ENCODE measurements at places on chromosomes 6 and 20. TPM values are rescaled to one million over a fixed set of nuclear protein-coding genes. Genes with fewer than 3 reads are reported as not detected.
A peak's percentile ranks its signal among the peaks of the same experiment; 100 is the strongest.

DNA sequence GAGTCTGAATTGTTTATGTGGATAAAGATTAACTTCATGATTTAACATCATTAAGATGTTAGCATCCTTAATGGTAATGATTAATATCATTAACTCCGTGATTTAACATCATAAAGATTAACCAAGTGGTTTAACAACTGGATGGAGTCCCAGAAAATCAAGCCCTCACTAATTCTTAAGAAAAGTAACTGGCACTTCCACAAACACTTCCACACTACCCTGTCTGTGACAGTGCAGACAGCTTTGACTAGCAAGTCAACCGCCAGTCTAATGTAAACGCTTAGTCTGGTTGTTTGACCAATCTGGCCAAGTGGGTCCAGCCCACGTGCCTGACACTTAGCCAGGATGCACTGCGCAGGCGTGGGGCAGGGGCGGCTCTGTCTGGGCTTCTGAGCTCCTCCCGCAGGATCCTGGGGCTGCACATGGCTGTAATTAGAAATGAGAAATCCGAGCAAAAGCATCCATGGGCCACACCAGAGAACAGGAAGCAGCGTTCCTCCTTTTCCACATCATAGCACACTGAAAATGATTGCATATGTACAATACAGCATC, 424.2 kb downstream of the FOXA2 start:
- peak; percentile 27 for DNase-seq
- H3K27ac ChIP-seq: no peak overlapping the region
- H3K4me1 ChIP-seq: peaks cover 2% of the 10 kb centered on the region

GRCh38 chr6:169677096-169677495, 24.7 kb downstream of the WDR27 start:
- H3K4me3 ChIP-seq: no peak overlapping the region
- H3K4me1 ChIP-seq: no peaks in the 10 kb centered on the region
- no peak overlapping the region for H3K27ac ChIP-seq
- peak; percentile 56 for DNase-seq
- H3K36me3 ChIP-seq: peaks cover 19% of the 10 kb centered on the region

SH3BGRL2 gene
- 31.9 TPM for polyA plus RNA-seq

GRCh38 chr6:6635869-6636268, 47.3 kb downstream of the LY86 start:
- no peak for DNase-seq
- H3K4me3 ChIP-seq: no peak overlapping the region
- H3K27me3 ChIP-seq: no peaks in the 10 kb centered on the region
- no peaks in the 10 kb centered on the region for H3K4me1 ChIP-seq

DNA sequence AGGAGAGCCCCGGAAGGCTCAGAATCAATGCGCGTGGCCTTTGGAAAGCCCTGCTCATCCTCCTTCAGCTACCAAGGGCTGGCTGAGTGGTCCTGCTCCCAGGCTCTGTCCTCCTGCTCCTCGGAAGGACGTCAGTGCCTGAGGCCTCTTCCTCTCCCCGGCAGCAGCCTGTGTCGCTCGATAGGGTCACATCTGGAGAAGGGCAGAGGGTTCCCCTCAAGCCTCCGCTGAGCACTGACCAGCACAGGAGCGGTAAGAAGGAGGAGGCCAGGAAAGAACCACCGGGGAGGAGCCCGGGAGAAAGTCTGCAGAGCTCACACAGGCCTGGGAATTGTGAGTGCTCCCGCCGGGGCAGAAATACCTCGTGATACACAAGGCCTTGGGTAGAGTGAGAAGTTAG, 21.2 kb downstream of the KIF25 start:
- H3K36me3 ChIP-seq: no peaks in the 10 kb centered on the region
- no peaks in the 10 kb centered on the region for H3K27me3 ChIP-seq
- DNase-seq: no peak
- peak overlapping the region; percentile 6 for H3K27ac ChIP-seq

DNA sequence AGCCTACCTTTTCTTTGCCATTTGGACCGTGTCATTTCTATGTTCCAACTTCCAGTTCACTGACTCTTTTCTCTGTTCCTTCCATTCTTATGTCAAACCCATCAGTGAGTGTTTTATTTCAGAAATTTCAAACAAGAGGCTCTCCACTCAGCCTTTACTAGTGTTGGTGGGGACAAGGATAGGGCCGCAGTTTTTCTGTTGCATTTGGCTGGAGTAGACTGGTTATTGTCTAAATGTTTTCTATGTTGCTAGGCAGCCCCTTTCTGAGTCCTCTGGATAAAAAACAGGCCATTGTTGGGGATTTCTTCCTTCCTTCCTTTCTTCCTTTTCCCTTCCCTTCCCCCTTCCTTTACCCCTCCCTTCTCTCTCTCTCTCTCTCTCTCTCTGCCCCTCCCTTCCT, 288.6 kb downstream of the PRKN start:
- H3K36me3 ChIP-seq: no peaks in the 10 kb centered on the region
- H3K27me3 ChIP-seq: no peaks in the 10 kb centered on the region
- H3K27ac ChIP-seq: no peak overlapping the region
- DNase-seq: no peak

GRCh38 chr6:88866856-88867255, 96.6 kb downstream of the RNGTT start:
- H3K4me1 ChIP-seq: peaks cover 14% of the 10 kb centered on the region
- no peak overlapping the region for H3K27ac ChIP-seq
- H3K27me3 ChIP-seq: no peaks in the 10 kb centered on the region
- no peak overlapping the region for H3K4me3 ChIP-seq

DNA sequence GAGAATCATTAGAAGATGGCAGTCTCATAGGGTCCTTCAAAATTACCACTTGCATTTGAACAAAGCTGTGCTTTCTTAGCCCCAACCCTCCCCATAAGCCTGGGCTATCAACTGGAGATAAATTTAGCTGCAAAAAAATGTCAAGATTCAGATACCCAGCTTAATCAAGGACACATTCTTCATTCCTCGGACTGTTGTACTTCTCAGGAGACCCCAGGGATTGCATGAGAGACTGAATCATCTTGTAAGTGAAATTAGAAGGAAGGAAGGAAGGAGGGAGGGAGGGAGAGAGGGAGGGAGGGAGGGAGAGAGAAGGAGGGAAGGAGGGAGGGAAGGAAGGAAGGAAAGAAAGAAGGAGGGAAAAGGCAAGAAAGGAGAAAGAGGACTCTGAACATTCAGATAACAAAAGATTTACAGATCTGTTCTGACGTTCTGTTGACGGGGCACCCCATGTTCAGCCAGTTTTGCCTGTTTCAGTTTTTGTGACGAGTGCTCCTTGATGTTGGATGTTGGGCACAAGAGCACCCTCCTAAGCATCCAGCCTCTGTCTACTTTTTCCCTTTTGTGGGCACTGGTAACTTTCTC, 498.7 kb downstream of the PREX1 start:
- H3K4me1 ChIP-seq: no peaks in the 10 kb centered on the region
- DNase-seq: no peak
- H3K36me3 ChIP-seq: no peaks in the 10 kb centered on the region
- H3K4me3 ChIP-seq: no peak overlapping the region
- no peaks in the 10 kb centered on the region for H3K27me3 ChIP-seq

GRCh38 chr6:73314577-73315492, 39.2 kb downstream of the DPPA5 start:
- no peak overlapping the region for H3K27ac ChIP-seq
- no peak for DNase-seq
- H3K27me3 ChIP-seq: peaks cover 10% of the 10 kb centered on the region
- H3K4me3 ChIP-seq: no peak overlapping the region

DNA sequence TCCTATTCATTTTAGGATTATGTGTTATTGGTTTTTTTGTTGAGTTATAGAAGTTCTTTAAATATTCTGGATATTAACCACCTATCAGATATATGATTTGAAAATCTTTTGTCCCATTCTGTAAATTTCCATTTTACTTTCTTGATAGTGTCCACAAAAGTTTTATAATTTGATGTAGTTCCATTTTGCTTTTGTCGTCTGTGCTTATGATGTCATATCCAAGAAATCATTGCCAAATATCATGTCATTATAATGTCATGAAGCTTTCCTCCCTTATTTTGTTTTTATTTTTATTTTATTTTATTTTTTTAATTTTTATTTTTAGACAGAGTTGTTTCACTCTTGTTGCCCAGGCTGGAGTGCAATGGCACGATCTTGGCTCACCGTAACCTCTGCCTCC, 21.0 kb upstream of the NANP start:
- no peaks in the 10 kb centered on the region for H3K36me3 ChIP-seq
- H3K27ac ChIP-seq: no peak overlapping the region
- no peak for DNase-seq
- H3K4me1 ChIP-seq: no peaks in the 10 kb centered on the region
- no peaks in the 10 kb centered on the region for H3K27me3 ChIP-seq

DNA sequence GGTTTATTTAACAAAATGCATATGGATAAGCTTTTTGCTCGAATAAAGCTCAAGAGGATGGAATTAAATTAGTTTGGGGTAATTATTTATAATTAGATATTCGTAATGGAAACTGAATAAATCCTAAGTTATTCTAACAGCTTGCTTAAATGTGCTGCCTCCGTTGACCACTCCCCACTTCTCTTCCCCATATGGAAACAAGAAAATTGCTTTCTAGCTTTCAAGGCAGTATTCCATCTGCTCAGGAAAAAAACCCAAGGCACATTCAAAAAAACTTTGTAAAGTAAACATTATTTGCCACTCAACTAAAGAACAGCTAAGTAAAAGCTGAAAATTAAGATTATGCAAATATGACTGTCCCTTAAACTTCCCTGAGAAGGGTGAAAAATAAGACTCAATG, 369.2 kb downstream of the HAO1 start:
- DNase-seq: no peak
- no peak overlapping the region for H3K4me3 ChIP-seq
- no peaks in the 10 kb centered on the region for H3K4me1 ChIP-seq
- H3K27ac ChIP-seq: no peak overlapping the region
- H3K27me3 ChIP-seq: no peaks in the 10 kb centered on the region

DNA sequence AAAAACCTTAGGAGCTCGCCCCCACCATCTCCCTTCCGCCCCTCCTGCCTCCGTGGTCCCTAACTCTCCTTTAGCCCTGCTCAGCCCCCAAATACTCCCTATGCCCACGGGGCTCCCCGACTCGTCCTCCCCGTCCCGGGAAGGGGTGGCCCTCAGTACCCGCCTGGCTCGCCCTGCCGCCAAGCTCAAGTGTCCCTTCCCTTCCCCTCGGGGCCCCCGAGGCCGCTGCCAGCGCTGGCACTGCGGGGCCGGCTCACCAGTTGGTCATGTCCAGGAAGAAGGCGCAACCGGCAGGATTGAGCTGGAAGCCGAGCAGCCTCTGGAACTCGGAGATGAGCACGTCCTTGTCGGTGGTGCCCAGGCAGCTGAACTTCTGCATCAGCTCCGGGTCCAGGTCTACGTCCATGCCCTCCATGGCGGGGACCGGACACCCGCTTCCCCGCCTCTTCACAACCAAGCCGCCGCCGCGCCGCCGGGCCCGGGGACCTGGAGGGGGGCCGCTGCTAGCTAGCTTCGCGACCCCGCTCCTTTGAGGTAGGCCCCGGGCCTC, 303 bp downstream of the ILRUN start:
- H3K36me3 ChIP-seq: no peaks in the 10 kb centered on the region
- no peaks in the 10 kb centered on the region for H3K27me3 ChIP-seq
- peaks cover 10% of the 10 kb centered on the region for H3K4me1 ChIP-seq
- H3K4me3 ChIP-seq: peak overlapping the region; percentile 69
- H3K27ac ChIP-seq: peak overlapping the region; percentile 93

DNA sequence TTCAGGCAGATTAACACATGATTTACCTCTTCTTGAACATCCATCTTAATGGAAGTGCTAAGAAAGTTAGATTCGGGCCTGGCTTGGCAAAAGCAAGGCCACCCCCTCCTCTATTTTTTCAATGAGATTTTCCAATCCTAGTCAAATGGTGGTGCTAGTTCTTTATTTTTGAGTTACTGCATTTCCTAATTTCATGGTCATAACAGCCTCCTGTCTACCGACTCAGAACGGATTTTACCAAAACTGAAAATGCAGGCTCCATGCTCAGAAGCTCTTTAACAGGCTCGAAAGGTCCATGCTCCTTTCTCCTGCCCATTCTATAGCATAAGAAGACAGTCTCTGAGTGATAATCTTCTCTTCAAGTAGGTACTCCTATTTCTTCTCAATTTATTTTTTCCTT, 117.2 kb upstream of the ESR1 start:
- no peak for DNase-seq
- no peaks in the 10 kb centered on the region for H3K4me1 ChIP-seq
- H3K4me3 ChIP-seq: no peak overlapping the region
- H3K27ac ChIP-seq: no peak overlapping the region
- no peaks in the 10 kb centered on the region for H3K27me3 ChIP-seq

DNA sequence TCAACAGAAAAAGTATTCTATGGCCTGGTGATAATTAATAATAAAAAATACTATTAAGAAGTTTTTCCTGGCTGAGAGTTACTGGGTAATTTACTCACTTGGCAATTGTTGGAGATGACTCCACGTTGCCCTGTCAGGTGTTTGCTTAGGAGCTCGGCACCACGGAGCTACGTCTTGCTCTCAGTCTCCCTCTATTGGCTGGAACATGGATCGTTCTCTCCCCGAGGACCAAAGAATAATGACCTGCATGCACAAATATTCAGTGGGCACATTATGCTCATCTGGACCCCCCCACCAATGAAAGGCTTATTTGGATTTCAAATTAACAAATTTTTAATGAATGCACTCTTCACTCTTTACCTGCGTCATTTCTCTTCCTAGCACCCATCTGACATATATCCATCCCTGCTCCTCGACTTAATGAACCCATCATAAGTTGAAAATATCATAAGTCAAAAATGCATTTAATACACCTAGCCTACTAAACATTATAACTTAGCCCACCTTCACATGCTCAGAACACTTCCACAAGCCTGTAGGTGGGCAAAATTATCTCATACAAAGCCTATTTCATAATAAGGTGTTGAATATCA, 71.0 kb upstream of the CD83 start:
- H3K27ac ChIP-seq: no peak overlapping the region
- no peak overlapping the region for H3K4me3 ChIP-seq
- peak; percentile 72 for DNase-seq
- no peaks in the 10 kb centered on the region for H3K36me3 ChIP-seq
- no peaks in the 10 kb centered on the region for H3K4me1 ChIP-seq

DNA sequence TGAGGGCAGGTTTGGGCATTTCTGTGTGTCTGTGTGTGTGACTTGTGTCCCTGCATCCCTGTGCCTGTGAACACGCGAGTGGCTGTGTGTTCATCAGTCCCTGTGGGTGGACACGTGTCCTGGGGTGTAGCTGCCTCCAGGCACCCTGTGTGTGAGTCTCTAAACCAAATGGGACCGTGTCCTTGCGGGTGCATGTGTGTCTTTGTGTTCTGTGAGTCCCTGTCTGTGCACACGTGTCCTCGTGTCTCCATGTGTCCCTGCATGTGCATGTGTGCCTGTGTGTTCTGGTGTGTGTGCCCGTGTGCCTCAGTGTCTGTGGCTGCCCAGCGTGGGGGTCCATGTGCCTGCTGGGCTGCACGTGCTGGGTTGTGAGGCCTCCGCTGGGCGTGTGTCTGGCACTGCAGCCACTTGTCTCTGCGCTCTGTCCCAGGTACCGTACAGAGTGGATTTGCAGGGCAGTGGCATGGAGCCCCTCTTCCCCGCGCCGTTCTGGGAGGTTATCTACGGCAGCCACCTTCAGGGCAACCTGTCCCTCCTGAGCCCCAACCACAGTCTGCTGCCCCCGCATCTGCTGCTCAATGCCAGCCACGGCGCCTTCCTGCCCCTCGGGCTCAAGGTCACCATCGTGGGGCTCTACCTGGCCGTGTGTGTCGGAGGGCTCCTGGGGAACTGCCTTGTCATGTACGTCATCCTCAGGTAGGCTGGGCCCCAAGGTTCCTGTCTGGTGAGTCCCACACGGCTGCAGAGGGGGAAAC, 8.2 kb upstream of the LKAAEAR1 start:
- H3K36me3 ChIP-seq: no peaks in the 10 kb centered on the region
- H3K27ac ChIP-seq: no peak overlapping the region
- H3K4me1 ChIP-seq: no peaks in the 10 kb centered on the region

- no peak overlapping the region for H3K4me3 ChIP-seq
- no peak for DNase-seq
- peak overlapping the region; percentile 21 for H3K27ac ChIP-seq
- peaks cover 93% of the 10 kb centered on the region for H3K4me1 ChIP-seq
- H3K27me3 ChIP-seq: no peaks in the 10 kb centered on the region
- H3K36me3 ChIP-seq: no peaks in the 10 kb centered on the region
Observed at GRCh38 chr6:39214846-39215639, 14.2 kb downstream of the KCNK5 start.

All from small intestine (tissue), 16 donors.